Naive thymus-derived CD4-positive, alpha-beta T cell (primary cell): ENCODE measurements at places on chromosomes 11 and 22. TPM values are rescaled to one million over a fixed set of nuclear protein-coding genes. Genes with fewer than 3 reads are reported as not detected.

- no peak overlapping the region for H3K4me3 ChIP-seq
- no peaks in the 10 kb centered on the region for H3K27me3 ChIP-seq
- H3K27ac ChIP-seq: no peak overlapping the region
- no peak for DNase-seq
- H3K36me3 ChIP-seq: peaks cover 3% of the 10 kb centered on the region
- H3K4me1 ChIP-seq: peaks cover 5% of the 10 kb centered on the region
Measured at GRCh38 chr11:18722293-18722637, 3.7 kb downstream of the IGSF22 start.

DNA sequence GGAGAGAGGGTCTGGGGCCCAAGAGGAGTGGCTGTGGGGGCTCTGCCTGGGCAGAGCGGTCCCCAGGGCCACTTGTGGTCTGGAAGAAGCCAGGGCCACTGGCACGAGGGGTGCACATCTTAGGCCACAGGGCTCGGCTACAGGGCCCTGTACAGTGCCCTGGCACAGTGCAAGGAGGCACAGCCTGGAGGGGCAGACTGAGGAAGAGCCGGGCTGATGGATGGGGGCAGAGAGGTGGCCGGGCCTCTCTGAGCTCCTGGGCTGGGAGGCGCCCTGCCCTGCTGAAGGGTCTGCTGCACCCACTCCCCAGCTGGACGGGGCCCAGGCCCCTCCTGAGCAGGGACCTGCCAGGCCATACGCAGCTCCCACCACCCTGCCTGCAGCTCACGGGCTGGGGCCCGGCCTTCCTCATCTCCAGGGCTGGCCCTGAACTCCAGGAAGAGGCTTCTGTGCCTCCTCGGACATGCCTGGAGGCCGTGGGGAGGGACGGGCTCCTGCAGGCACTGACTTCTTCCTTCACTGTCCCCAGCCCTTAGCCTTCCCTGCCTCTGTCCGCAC lies 123.5 kb downstream of the CACNA1I start:
- H3K27ac ChIP-seq: no peak overlapping the region
- no peaks in the 10 kb centered on the region for H3K36me3 ChIP-seq
- no peaks in the 10 kb centered on the region for H3K27me3 ChIP-seq
- H3K4me1 ChIP-seq: no peaks in the 10 kb centered on the region

GRCh38 chr11:83895516-83895915 lies 609.3 kb upstream of the CCDC90B start:
- H3K4me3 ChIP-seq: no peak overlapping the region
- H3K27me3 ChIP-seq: no peaks in the 10 kb centered on the region
- H3K36me3 ChIP-seq: no peaks in the 10 kb centered on the region
- no peak for DNase-seq
- no peaks in the 10 kb centered on the region for H3K4me1 ChIP-seq
- H3K27ac ChIP-seq: no peak overlapping the region

The ENTHD1 gene
- 0.30 TPM for total RNA-seq

DNA sequence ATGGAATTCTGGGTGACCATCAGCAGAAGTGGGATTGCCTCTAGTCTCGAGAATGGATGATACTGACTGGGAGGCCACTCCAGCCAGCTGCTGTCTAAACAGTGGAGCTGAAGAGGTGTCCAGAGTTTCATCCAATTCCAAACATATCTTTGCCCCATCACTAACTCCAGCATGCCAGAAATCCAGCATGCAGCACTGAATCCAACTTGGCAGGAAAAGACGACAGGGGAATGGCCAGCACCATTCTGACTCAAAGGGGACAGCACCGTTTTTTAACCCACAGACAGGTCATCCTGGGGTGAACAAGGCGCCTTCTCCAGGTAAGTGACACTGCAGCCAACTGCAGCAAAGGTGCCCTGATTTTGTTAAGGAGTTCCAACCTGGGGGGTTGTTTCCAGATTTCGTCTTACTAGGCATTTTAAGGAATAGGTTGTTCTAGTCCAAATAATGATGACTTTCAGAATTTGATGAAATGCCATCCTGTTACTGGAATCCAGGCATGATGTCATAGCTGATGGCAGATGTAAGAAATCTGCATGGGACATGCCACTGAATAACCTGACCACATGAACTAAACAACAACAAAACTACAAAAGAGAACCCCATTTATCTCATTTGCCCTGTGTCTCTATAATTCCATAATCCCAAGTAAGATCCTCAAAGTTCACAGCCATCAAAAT lies 32.3 kb downstream of the FEZ1 start:
- H3K4me3 ChIP-seq: no peak overlapping the region
- no peaks in the 10 kb centered on the region for H3K4me1 ChIP-seq
- no peak for DNase-seq
- H3K27me3 ChIP-seq: no peaks in the 10 kb centered on the region
- H3K36me3 ChIP-seq: no peaks in the 10 kb centered on the region
- no peak overlapping the region for H3K27ac ChIP-seq

GRCh38 chr11:57761301-57762234 lies at the start of gene CTNND1:
CTNND1 (plus strand) TSS chr11:57761802; CDS start chr11:57791479, 29,677 bp downstream.
- peaks cover 11% of the 10 kb centered on the region for H3K4me1 ChIP-seq
- H3K27ac ChIP-seq: no peak within 1 kb of the TSS
- H3K27me3 ChIP-seq: no peaks in the 10 kb centered on the region

GRCh38 chr11:108160970-108161566 lies 39.7 kb downstream of the ACAT1 start:
- DNase-seq: no peak
- H3K27me3 ChIP-seq: no peaks in the 10 kb centered on the region
- H3K36me3 ChIP-seq: peaks cover 87% of the 10 kb centered on the region
- H3K27ac ChIP-seq: no peak overlapping the region
- no peak overlapping the region for H3K4me3 ChIP-seq
- H3K4me1 ChIP-seq: no peaks in the 10 kb centered on the region

The RAB36 gene
- 0.19 TPM for total RNA-seq

The RIMBP3C gene
- 3.6 TPM for total RNA-seq

GRCh38 chr11:78902771-78903507 lies 328.3 kb upstream of the NARS2 start:
- no peak overlapping the region for H3K4me3 ChIP-seq
- no peak for DNase-seq
- H3K36me3 ChIP-seq: no peaks in the 10 kb centered on the region
- H3K27ac ChIP-seq: no peak overlapping the region
- H3K27me3 ChIP-seq: no peaks in the 10 kb centered on the region

GRCh38 chr22:37431801-37432707 lies 4.8 kb upstream of the ELFN2 start:
- no peak overlapping the region for H3K4me3 ChIP-seq
- DNase-seq: no peak
- H3K27ac ChIP-seq: no peak overlapping the region
- H3K4me1 ChIP-seq: peaks cover 8% of the 10 kb centered on the region

GRCh38 chr22:49460091-49460490 lies 367.6 kb downstream of the BRD1 start:
- H3K36me3 ChIP-seq: no peaks in the 10 kb centered on the region
- H3K4me1 ChIP-seq: no peaks in the 10 kb centered on the region
- no peak overlapping the region for H3K4me3 ChIP-seq

DNA sequence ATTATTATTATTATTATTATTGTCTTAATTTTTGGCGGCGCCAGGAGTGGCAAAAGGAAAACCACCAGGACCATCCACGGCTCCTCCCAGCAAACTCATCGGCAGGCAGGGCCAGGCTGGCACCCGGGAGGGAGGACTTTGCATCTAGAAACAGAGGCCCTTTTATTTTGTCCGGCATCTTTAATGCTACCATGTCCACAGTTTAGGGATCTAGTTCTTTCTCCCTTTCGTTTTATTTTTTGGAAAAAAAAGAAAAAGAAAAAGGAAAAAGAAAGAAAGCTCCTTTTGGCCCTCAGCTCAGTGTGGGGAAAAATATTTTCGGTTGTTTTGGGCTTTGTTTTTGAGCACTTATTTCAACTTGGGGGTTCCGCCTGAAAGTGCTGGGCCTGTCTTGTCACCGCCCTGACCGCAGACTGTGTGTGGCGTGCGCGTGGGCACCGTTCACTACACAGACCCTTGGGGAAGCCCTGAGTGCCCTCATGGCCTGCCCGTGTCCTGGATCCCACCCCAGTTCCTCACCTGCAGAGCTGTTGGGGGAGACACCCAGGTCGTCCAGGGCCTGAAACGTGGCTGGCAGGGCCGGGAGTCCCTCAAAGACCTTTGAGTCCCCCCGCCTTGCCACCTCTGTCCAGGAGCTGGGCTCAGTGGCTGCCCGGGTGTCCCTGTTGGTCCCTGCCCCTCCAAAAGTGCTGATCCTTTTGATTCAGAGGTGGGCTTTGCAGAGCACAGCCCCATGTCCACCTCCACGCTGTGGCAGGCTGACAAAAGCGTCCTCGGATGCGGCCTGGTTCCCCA lies 69.1 kb upstream of the PPARA start:
- no peak for DNase-seq
- H3K4me1 ChIP-seq: no peaks in the 10 kb centered on the region
- H3K27ac ChIP-seq: no peak overlapping the region
- no peak overlapping the region for H3K4me3 ChIP-seq
- no peaks in the 10 kb centered on the region for H3K27me3 ChIP-seq

- DNase-seq: no peak
- no peaks in the 10 kb centered on the region for H3K27me3 ChIP-seq
- H3K27ac ChIP-seq: no peak overlapping the region
Measured at GRCh38 chr11:123678246-123678645, 23.8 kb upstream of the SCN3B start.

DNA sequence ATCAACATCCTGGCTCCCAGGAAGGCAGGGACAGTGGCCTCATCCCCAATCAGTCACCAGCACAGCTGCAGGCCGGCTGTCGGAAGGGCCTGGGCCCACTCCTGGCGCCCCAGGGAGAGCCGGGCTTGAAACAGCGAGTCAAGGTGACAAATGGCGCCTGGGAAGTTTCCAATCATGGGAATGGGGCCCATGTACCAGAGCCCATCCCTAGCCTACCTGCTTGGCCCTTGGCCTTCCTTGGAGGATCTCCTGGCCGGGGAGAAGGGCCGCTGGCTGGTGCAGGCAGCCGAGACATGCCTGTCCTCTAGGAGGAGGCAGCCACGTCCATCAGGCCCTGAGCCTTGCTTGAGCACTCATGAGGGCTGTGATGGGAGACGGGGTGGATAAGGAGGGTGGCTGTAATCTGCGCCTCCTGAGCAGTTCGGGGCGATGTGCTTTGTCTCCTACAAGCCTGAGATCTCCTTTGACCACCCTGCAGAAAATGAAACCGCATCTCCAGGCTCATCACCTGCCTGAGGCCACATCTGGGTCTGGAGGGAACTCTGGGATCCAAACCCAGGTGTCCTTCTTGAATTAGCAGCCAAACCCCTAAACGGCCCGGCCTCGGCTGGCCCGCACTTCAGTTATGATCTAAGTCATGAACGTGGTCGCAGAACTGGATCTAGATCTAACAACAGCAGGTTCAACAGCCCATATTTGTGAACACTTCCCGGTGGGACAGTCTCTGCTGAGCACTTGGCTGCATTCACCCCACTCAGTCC lies 862.0 kb downstream of the TBC1D22A start:
- no peak overlapping the region for H3K4me3 ChIP-seq
- H3K27me3 ChIP-seq: no peaks in the 10 kb centered on the region
- H3K27ac ChIP-seq: no peak overlapping the region
- H3K36me3 ChIP-seq: no peaks in the 10 kb centered on the region

The CCDC73 gene
- total RNA-seq: not detected

The GPHA2 gene
- not detected for total RNA-seq

DNA sequence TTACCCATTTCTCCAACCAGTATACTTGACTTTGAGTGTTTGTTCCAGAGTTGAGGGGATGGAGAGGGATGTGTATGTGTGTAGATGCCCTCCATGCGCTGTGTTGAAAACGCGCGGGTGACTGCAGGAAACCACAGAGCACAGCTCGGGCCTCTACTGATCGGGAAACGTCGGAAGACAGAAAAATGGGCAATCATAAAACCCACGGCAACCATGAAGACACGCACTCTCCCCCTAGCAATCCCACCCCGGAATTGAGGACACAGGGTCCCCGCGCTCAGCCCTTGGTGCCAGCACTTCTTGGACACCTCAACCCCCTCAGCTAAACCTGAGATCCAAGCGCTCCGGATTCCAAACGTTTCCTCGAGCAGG lies 251 bp upstream of the UQCC3 start:
- H3K4me1 ChIP-seq: peaks cover 18% of the 10 kb centered on the region
- no peaks in the 10 kb centered on the region for H3K27me3 ChIP-seq
- H3K27ac ChIP-seq: peak overlapping the region; percentile 90
- H3K36me3 ChIP-seq: no peaks in the 10 kb centered on the region
- H3K4me3 ChIP-seq: peak overlapping the region; percentile 62

DNA sequence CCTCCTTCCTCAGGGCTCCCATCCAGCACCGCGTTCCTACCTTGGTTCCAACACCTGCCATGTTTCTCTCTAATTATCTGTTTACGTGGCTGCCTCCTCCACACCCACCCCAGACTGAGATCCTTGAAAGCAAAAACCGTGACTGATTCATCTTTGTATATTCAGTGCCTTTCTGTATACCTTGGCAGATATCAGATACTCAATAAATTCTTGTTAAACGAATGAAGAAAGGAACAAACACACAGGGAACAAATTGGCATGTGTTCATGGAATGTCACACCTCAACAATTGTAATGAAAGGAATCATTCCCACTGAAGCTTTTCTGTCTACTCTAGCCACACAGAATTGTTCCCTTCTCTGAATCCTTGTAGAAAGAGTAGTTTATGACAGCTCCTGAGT lies 20.4 kb upstream of the LRRC55 start:
- no peaks in the 10 kb centered on the region for H3K36me3 ChIP-seq
- no peak overlapping the region for H3K27ac ChIP-seq
- H3K4me1 ChIP-seq: no peaks in the 10 kb centered on the region

DNA sequence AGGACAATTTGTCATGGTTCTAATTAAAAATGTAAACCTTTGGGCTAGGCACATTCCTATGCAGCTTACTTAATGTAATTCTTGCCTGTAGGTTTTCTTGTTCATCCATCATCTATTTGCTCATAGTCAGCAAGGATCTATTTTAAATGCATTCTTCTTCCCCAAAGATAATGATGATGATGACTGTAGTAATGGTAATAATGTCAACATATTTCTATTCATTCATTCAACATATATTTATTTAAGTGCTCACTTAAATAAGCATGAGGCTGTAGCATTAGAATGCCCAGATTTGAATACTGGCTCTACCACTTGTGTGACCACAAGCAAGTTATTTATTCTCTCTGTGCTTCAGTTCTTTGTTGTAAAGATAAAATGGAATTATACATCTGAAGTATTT lies 169.6 kb upstream of the SYN3 start:
- no peak overlapping the region for H3K27ac ChIP-seq
- no peaks in the 10 kb centered on the region for H3K36me3 ChIP-seq
- H3K4me1 ChIP-seq: no peaks in the 10 kb centered on the region
- no peak for DNase-seq
- no peak overlapping the region for H3K4me3 ChIP-seq

DNA sequence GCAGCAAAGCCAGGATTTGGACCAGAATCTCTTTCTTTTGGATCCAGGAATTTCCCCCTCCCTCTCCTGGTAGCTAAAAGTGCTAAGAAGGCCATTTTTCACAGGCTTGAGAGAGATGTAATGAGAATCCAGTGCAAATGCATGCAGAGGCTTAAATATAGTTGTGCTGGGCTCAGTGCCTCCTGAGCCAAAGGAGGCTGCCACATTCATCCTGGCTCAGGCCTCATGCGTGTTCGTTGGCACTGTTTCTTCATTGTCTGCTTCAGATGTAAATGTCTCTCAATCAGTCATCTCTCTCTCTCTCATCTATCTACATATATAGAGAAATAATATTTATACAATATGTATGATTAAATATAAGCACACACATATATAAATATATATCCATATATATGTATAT lies 83.6 kb downstream of the INSC start:
- DNase-seq: no peak
- H3K36me3 ChIP-seq: no peaks in the 10 kb centered on the region
- no peaks in the 10 kb centered on the region for H3K4me1 ChIP-seq
- H3K27ac ChIP-seq: no peak overlapping the region

The TSGA10IP gene
- not detected for total RNA-seq

- H3K27ac ChIP-seq: no peak overlapping the region
- no peaks in the 10 kb centered on the region for H3K4me1 ChIP-seq
- H3K36me3 ChIP-seq: no peaks in the 10 kb centered on the region
- no peak for DNase-seq
Measured at GRCh38 chr22:37733625-37734401, 37.0 kb downstream of the TRIOBP start.
